ENCODE measurements at places on chromosomes 6 and 20.

DNA sequence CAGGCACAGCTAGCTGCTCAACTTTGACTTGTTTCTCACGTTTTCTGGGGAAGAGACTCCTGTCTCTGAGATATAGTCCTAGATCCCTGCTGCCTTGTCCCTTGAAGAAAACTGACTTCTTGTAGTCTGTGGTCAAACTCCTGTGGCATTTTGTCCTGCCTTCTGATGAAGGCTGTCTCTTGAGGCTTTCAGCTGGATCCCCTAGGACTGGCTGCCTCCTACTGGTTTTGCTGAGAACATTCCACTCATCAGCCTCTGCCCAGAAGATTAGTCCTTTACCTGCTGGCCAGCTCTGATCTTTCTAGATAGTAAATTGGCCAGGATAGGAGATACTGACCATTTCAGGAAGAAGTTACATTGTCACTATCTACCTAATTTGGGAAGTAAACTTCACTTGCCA lies 71.9 kb upstream of the CNR1 start:
- no peak for DNase-seq

DNA sequence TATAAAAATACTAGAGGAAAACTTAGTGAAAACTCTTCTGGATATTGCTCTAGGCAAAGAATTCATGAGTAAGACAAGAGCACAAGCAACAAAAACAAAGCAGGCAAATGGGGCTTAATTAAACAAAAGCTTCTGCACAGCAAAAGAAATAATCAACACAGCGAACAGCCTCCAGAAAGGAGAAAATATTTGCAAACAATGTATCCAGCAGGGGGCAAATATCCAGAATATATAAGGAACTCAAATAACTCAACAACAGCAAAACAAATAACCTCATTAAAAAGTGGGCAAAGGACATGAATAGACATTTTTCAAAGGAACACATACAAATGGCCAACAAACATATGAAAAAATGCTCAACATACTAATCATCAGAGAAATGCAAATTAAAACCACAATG lies 17.1 kb upstream of the HECA start:
- DNase-seq: no peak

DNA sequence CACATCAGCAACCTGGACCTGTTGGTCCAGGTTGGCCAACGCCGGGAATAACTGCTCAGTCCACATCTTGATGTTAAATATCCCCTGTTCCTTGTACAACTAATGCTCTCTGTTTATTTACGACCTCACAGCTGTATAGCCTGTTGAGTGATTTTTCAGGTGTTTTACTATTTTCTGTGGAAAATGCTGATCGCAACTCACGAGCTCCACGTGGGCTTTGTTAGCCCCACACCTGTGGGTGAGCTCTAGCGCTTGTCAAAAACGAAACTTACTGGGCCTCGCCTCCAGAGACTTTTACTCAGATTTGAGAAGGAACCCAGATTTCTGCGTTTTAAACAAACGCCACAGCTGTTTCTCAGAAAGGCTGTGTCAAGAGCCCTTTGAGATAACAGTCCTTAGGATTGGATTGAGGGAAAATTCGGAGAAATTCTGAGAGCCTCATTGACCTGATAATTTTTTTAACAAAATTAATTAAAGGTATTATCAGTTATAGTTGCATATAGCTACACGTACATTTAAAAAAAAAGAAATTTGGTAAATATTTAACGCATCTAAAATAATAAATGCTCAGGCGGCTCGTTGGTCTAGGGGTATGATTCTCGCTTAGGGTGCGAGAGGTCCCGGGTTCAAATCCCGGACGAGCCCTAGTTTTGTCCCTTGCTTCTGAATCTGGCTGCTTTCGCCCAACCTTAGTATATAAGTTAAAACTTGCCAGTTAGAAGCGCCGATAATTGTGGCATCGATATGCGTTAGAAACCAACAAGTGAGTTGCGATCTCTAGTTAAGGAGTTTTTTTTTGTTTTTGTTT lies 16.7 kb downstream of the HMGN4 start:
- DNase-seq: no peak

DNA sequence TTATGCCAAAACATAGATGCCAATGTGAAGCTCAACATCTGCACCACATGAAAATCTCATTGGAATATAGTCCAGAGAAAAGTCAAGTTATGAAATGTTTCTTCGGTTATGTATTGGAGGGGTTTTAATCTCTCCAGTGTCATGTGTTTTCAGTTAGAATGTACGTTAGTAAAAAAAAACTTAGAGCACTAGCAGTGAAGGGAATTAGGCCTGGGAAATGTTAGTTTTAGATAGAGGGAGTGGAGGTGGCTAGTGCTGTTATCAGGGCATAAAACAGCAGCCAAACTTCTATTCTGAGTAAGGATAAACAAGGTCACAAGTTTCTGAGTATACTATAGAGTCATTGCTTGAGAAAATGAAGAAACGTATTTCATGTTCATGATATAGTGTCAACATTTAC lies 42.9 kb downstream of the HDGFL1 start:
- no peak for DNase-seq

- no peak for DNase-seq
These were observed 4.6 kb upstream of the HIVEP1 start for GRCh38 chr6:12007473-12007872.

- DNase-seq: no peak
These were observed 371.1 kb downstream of the FARS2 start for GRCh38 chr6:5632348-5632935.

GRCh38 chr6:105459864-105460263 lies 57.0 kb upstream of the PREP start:
- DNase-seq: no peak

DNA sequence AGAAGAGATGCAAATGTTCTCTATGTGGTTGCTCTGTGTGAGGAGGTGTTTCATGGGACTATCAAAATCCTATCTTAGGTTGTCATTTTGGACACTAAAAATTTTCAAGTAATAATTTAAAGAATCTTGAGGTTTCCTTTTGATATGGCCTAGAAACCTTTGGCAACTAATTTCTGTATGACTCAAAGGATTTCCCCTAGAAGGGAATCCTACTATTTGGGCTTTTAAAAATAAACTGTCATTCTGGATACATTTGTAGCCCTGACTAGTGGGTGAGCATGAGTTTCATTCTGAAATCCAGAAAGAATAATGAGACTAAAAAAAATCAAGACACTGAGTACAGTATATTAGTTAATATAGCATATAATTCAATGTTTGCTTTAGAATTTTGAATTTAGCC lies 25.5 kb upstream of the RAB23 start:
- DNase-seq: no peak

Measured in activated CD4-positive, alpha-beta T cell treated with anti-CD3 and anti-CD28 coated beads for 24 hours (primary cell).